ENCODE measurements at places on chromosomes 5 and 9.
A peak's percentile ranks its signal among the peaks of the same experiment; 100 is the strongest.

- DNase-seq = peak; percentile 60
Observed at GRCh38 chr9:33225319-33226147, 14.4 kb upstream of the SPINK4 start.

- DNase-seq = no peak
Observed at GRCh38 chr9:137083394-137084004, 3.3 kb upstream of the MAN1B1 start.

DNA sequence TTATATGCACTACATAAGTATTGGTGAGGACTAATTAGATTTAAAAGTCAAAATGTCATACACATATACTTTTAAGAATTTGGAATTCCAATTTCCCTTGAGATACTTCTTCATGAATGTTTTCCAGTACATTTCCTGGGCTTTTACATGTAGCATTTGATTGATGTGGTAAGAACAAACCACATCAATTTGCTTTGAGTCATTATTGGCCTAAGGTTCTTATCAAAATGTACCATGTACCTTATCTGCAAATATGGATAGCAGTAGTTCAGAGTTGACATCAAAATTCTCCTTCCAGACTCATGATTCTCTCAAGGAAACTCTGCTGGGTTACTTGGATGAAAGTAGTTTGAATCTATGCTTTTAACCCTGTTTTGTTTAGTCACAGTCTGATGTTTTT, 2.5 kb downstream of the CAST start:
- DNase-seq = no peak

DNA sequence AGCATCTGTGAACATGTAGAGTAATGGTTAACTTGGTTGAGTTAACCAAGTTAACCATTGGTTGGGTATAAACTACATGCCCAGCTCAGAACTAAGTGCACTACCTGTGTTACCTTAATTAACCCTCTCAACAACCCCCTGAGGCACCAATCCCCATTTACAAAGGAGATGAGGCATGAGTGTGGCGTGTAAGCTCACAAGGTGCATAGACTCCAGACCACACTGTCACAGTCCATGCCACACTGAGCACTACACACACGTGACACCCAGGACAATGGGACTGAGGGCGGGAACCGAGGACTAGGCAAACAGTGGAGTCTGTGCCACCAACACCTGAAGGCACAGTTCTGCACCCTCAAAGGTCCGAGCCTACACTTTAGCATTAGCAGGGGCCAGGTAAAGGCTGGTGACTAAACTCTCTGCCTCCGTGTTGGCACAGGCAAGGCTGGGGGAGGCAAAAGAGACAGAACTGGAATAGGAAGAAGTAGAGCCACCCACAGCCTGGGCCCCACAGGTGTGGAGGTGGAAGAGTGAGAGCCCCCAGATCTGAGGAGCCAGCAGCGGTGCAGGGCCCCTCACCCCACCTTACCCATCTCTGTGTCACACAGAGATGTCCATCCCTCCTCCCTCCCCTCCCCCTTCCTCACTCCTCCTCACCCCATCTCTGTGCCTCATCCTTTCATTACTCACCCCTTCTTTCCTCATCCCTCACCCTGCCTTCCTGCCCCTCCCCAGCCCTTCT, 2.2 kb upstream of the DNAJB5 start:
- no peak for DNase-seq

- DNase-seq = no peak
Observed at GRCh38 chr9:107744873-107745272, 255.3 kb upstream of the KLF4 start.

DNA sequence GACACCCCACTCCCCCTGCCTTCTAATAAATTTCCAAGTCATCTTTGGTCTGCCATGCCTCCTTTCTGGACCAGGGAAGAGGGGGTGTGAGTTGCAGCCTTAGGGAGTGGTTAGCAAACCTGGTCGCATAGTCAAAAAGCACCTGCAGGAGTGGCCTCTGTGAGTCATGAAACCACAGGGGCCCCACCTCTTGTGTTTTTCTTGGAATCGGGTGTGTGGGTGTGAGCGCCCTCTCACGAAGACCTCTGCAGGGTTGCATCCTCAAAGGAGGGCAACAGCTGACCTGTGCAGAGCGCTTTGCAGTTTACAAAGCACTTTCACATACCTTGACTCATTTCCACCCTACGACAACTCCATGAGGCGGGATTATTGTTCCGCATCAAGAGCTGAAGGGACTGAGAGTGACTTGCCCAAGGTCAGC, 36.8 kb upstream of the TEX48 start:
- DNase-seq = no peak

GRCh38 chr9:5718296-5719032, 89.6 kb downstream of the RIC1 start:
- no peak for DNase-seq

DNA sequence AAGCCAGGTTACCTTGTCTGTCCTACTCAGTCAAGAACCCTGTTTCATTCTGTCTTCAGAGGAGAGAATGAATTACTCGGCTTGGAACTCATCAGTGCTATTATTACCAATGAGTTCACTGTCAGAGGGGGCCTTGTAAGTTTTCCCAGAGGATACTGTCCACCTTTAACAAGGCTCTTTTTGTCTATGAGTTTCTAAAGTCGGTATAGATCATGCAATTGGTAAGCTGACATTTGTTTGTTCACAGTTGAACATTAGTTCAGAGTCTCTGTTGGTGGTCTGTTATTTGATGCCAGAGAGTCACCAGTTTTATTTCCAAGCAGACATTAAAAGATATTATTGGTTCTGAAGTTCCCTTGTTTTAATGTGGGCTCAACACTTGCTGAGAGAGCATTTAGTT, 58.1 kb upstream of the DHFR start:
- DNase-seq = no peak

- peak; percentile 0 for DNase-seq
Observed at GRCh38 chr9:132268725-132269352, 85.9 kb downstream of the SETX start.

DNA sequence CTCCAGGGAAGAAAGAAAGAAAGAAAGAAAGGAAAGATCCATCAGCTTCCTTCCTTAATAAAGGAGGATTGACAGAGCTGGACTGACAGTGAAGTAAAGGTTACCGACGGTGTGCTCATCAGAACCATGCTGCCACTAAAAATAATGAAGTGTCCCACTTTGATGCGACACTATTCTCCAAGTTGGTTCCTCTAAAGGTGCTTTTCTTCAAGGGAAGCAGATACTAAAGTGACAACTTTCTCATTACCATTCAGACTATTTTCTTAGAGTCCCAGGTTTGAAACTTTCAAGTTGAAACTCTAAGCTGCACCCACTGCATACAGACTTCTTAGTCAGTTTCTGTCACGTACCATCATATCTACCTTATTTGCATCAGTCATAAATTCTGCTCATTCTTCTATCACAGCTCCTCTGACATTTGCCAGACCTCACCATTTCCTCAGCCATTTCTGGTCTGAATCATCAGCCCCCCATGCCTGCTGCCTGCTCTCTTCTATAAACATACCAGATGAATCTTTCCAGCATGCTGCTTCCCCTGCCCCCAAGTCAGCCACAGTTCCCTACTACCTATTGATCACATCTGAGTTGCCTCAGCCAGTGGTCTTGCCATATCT, 177.6 kb downstream of the DEPDC1B start:
- DNase-seq = no peak

DNA sequence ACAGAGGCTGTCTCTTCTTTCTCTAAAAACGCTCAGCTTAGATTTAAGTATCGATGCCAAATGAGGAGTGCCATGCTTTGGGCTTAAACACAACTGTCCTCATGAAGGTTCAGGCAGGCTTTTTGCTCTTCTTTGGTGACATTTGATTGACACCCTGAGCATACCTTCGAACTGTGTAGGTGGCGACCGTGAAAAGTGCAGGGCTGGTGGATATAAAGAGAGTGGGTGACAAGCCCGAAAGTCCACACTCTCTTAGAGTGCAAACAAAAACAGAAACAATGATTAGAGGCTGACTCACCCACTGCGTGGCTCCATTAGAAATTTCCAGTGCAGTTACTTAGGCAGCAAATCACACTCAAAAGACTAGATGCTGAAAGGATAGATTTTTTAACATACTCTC, 141.7 kb downstream of the SYK start:
- no peak for DNase-seq

- no peak for DNase-seq
Observed at GRCh38 chr9:118929287-118929686, 439.9 kb downstream of the BRINP1 start.

GRCh38 chr5:16383544-16384052, 82.0 kb downstream of the ZNF622 start:
- DNase-seq = no peak

- DNase-seq = no peak
Observed at GRCh38 chr9:38318759-38319495, 73.6 kb upstream of the ALDH1B1 start.

DNA sequence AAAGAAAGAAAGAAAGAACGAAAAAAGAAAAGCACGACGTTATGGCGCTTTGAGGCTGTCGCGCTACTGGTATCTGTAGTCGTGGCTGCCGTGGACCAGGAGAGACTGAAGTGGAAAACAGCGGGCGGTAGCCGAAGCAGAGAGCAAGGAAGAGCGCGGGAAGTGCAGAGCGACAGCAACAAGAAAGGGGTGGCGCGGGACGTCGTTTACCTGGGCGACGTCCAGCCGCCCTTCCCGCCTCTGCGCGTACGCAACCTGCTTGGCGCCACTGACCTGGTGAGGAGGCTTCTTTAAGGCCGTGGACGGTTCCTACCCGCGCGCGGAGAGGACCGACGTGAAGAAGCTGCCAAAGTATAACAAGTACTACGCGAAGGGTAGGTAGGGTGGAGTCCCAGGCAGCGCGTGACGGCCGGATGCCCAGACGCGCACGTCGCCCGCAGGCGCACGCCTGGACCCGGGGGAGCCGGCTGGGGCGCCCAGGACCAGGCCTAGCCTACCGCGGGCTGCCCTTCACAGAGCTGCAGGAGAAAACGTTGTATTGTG, 15.4 kb downstream of the CCL28 start:
- no peak for DNase-seq

DNA sequence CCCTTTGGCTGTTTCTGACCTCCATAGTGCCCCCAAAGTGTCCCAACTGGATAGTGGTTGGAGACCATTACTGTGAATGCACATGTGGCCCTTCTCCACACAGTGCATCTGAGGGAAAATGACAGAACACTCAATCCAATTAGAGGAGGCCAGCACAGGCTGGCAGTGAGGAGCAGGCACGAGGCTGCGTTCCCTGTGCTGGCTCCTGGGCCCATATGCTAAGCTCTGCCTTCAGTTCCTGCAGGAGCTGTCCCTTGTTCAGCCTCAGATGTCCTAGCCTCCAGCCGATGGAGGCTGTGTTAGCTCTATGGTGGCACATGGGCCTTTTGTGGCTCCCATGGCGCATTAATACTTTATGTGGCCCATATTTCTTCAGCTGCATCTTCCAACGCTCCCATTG, 35.8 kb downstream of the ALG2 start:
- DNase-seq = no peak

Data from NCI-H446 treated with DMSO at 0.1 percent for 48 hours (cell line).